ENCODE measurements at places on chromosomes 5 and 9.
A peak's percentile ranks its signal among the peaks of the same experiment; 100 is the strongest.

DNA sequence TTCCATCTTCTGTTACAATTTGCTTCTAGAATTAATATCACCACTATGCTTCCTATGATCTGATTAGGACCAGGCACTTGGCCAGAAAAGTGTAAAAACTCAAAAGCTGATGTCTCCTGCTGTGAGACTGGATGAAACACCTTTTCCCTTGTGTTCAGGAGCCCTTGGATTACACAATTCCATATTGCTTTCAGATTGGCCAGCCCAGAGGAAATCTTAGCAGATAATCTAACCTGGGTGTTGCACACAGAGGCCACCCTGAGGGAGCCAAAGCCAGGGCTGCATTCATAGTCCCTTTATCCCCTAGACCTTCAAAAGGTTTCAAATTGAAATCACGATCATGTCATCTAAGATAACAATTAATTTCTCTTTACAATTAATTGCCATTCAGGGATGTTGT is 94.1 kb upstream of the SELENOP start:
- DNase-seq: no peak

DNA sequence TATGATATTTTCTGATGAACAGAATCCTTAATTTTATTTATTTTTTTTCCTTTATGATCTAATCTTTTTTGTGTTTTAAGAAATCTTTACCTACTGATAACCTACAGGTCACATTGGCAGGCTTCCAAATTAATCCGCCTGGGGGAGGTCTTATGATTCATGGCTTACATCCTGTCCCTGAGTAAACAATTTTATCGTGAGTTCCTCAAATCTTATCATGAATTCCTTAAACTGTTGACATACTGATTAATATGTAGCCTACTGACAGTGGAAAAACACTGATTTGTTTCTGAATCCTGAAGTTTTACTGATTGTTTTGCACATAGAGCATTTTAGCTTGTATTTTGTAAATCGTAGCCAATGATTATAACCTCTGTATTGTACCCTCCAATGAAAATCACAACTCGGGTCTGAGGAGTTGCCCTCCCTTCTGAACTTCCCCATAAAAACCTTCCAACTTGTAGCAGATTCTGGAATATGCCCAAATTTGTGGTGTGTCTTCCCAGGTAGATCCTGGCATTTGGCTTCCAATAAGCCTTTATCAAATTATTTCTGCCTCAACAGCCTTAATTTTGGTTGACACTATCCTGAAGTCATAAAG is 105.6 kb downstream of the VCAN start:
- peak; percentile 88 for DNase-seq

- no peak for DNase-seq
Measured at GRCh38 chr9:16496908-16497307, 373.6 kb downstream of the BNC2 start.

GRCh38 chr9:99249619-99250018 is 27.5 kb downstream of the SEC61B start:
- no peak for DNase-seq

GRCh38 chr9:104107799-104108198 is 13.7 kb downstream of the SMC2 start:
- DNase-seq: no peak

- DNase-seq: no peak
Measured at GRCh38 chr9:1455766-1456165, 405.6 kb downstream of the DMRT2 start.

DNA sequence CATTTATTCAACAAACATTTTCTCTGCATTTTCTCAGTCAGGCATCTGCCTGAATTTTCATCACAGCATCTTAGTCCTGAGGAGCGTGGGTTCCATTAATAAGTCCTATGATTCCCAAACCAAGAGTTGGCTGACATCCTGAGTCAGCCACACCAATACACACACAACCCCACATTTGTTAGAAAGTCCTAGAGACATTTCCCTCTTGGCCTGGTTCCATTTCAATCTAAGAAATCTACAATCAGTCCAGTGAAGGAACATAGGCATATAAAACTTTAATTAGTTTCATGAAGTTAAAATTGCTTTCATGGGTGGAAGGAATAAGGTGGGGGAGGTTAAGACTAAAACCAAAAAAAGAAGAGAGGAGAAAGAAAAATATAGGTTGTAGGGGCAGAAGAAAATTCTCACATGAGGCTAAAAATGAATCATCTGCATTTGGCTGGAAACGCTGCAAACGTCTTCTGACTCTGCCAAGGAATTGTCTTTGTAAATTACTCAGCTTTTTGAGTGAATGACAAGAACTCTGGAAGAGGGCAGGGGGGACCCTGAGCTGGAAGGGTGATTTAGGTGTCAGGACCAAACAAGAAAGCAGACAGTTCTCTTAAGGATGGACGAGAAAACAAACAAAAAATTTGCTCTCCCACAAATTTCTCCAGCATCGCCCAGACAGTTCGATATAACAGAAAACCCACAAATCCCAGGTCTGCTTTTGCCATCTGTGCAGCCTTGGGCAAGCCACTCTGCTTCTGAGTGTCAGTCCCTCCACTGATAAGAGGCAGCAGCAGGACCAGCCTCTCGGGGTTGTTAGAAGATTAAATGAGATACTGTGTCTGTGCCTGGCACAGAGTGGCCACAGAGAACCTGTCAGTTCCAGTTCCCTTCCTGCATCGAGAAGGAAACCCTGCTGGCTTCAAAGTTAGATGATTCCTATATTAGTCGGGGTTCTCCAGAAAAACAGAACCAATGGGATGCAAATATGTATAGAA is 289.7 kb downstream of the CDK5RAP2 start:
- no peak for DNase-seq

GRCh38 chr9:135456436-135457104 is 23.0 kb upstream of the PPP1R26 start:
- DNase-seq: no peak

- DNase-seq: no peak
Measured at GRCh38 chr9:26426551-26427131, 466.0 kb downstream of the CAAP1 start.

Measured in pulmonary artery endothelial cell (primary cell).